ENCODE measurements at places on chromosomes 6 and 20.

GRCh38 chr6:53805725-53806124 lies 10.9 kb downstream of the LRRC1 start:
- DNase-seq = no peak

- DNase-seq = no peak
These were observed 68.1 kb downstream of the BMP2 start for GRCh38 chr20:6835609-6836008.

GRCh38 chr6:143363299-143363698 lies 87.2 kb downstream of the ADAT2 start:
- DNase-seq = no peak

- DNase-seq = no peak
These were observed 21.8 kb upstream of the PKHD1 start for GRCh38 chr6:52109171-52109571.

GRCh38 chr20:58692579-58693225 lies at the start of gene NPEPL1:
NPEPL1 (plus strand) TSS chr20:58692800; CDS start chr20:58692901, 101 bp downstream.
- DNase-seq = peak; percentile 56

- no peak for DNase-seq
These were observed 77.1 kb downstream of the CYP39A1 start for GRCh38 chr6:46575530-46575929.

DNA sequence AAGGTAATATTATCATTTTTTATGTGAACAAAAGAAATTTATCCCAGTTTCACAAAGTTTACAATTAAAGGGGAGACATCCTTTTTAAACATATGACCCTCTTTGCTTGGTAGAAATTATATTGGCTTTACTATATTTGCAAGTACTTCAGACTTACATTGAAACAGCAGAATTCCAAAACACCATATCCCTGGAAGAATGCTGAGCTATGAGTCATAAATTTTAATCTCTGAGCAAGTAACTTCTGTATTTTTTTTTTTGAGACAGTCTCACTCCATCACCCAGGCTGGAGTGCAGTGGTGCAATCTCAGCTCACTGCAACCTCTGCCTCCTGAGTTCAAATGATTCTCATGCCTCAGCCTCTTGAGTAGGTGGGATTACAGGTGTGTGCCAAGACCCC lies 240.4 kb downstream of the TBC1D32 start:
- DNase-seq = no peak

- no peak for DNase-seq
These were observed 27.0 kb upstream of the ECI2 start for GRCh38 chr6:4162370-4162769.

DNA sequence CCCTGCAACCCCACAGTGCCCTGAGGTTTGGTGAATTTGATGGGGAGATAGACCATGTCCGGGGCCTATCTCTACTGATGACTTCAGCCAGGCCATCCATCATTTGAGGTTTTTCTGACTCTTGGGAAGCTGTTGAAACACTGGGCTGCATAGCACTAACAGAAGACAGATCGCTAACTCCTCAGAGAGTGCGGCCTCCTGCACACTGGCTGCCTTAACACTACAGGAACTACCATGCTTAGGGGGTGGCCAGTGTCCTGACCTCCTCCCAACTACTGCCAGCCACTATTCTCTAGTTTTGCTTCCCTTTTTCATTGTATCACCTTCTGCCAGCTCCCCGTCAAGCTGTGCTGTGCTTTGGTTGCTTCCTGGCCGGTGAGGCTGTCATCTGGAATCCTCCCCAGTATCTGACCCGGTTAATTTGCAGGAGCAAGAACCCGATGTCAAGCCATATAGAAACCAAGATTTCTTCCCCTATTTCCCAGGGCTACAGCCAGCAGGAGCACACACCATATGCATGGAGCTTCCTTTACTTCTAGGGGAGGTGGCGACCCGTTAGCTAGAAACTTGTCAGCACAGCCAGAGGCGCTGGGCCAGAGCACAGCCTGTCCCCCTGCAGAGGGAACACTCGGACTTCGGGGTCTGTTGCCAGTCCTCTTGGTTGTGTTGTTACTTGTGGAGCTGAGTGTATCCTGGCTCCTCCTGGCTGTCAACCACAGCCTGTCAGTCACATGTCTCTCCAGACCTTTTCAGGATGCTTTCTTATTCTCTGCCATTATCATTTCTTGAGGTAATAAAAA lies 57.3 kb upstream of the TRAF3IP2 start:
- peak; percentile 37 for DNase-seq

- DNase-seq = no peak
These were observed 26.1 kb upstream of the ADTRP start for GRCh38 chr6:11804701-11805100.

DNA sequence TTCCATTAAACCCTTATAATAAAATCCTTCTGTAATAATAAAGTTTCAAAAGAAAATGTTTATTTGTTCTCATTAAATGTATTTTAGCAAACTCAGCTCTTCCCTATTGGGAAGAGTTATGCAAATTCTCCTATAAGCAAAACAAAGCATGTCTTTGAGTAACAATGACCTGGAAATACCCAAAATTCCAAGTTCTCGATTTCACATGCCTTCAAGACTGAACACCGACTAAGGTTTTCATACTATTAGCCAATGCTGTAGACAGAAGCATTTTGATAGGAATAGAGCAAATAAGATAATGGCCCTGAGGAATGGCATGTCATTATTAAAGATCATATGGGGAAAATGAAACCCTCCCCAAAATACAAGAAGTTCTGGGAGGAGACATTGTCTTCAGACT lies 3.8 kb downstream of the IL17A start:
- no peak for DNase-seq

DNA sequence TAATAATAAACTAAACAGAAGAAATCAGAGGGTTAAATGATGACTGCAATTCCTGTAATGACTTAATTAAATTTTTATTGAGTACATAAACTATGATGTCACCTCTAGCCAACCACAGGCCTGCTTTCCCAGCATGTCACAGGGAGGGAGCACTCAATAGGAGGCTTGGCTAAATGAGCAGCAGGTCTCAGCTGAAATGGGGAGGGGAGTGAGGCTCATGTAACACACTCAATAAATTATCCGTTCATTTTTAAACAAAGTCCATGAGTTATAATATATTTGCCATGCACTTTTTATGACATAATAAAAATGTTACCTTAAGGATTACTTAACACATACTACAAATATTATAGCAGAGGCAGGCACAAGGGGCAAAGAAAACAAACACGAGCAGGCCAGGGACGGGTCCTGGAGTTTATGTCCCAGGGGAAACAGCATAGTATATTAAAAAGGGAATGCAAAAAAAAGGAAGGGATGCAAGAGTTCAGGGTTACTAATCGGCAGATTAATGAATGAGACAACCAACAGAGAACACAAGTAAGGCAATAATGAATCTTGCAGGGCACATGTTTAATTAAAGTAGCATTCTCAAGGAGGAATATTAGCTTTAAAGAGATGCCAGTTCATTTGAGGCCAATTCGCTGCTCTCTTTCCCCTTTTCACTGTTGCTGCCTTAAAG lies 27.1 kb upstream of the FAM83C start:
- DNase-seq = no peak
